ENCODE measurements at places on chromosomes 5 and 9.

GRCh38 chr5:170748951-170749471 lies 34.5 kb upstream of the GABRP start:
- DNase-seq = no peak

DNA sequence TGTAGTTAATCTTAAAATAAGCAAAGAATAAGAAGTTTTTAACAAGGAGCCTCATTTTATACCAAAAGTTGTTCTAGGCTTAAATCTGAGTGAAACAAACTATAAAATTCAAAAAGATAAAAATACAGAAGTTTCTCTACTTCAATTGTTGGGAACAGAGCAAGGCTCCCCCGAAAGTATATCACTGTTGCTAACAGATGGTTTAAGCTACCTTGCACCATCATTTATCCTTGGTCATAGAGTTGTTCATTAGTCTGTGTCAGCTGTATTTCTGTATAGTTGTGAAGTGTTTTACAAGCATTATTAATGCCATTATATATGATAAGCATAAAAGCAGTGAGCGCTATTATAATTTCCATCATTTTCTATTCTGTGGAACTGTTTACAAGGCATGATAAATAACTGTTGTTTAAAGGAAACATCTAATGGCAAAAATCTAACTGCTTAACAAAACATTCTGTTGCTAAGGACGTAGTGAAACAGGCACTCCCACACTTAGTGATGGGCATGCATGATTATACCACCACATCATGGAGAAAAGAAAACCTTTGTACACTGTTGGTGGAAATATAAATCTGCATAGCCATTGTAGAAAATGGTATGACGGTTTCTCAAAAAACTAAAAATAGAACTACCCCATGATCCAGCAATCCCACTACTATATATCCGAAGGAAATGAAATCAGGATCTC lies 23.3 kb upstream of the ACO1 start:
- DNase-seq = no peak

DNA sequence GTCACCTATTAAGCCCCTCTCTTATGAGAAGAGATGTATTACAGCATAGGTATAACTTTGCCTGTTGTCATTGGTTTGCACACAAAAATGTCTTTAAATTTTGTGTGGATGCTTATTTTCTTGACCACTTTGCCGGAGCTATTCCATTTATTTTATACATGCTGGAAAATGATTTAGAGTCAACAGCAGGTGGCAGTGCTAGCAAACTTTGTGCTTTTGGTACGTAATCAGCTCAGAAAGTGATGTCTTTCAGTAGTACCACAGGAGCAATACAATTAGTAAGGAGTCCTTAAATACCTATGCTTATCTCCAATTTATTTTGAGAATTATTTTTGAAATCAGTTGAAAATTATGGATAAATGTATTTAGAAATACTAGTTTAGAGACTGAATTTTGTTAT lies 19.8 kb upstream of the NUDT12 start:
- peak; percentile 46 for DNase-seq

- no peak for DNase-seq
These were observed 147.5 kb upstream of the ALDH1B1 start for GRCh38 chr9:38244971-38245370.

DNA sequence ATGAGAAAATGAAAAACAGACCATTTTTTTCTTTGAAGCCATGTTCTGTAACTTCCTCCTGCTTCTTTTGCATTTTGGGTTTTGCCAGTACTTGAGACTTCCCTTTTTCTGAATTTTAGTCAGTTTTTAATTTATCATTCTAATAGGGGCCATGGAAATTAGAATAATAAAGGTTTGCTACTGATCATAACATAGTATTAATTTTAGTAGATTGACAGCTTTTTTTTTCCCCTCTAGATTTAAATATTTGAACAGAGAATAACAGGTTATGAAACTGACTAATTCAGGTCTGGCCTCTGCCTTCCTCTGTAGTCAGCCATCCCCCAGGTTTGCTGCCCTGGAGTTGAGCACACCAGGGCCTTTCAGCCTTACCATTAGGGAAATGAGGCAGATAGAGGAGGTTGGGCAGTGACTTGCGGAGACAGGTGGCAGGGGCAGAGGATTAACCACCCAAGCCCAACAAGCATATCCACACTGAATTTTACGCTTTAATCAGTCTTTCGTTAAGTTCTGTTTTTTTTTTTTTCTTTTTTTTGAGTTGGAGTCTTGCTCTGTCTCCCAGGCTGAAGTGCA lies 80.1 kb upstream of the TNFAIP8 start:
- DNase-seq = peak; percentile 73

DNA sequence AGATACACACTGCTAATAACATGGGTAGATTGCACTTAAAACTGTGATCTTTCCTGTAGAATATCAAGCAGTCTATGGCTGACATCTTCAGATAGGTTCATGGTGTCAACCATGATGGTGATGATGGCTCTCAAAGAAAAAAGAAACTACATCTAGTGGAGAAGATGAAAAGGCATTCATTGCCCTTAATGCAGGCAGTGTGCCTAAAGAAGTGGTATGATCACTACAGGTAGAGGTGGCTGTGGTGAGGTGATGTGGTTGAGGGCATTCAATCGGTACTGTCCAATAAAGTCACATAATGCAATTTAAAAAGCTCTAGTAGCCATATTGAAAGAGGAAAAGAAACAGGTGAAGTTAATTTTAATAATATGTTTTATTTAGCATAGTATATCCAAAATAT lies 3.1 kb upstream of the IFNB1 start:
- DNase-seq = no peak

GRCh38 chr9:28841775-28842174 lies 1268.5 kb upstream of the C9orf72 start:
- no peak for DNase-seq

DNA sequence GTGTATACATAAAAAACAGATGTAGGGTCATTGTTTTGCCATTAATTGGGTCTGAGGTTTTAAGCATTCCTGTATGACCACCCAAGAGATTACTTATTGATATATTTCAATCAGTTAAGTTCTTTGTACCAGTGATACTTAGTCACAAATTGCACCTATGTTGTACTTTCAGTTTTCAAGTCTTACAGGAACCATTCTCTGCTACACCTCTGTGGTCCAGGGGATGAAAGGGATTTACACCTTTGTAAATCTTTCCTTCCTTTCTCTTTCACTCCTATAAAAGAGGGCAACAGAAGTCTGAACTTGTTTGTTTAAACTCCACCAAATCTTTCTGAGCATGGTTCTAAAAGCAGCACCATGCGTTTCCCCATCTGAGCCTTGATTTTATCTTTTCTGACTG lies 86.1 kb downstream of the DEPDC1B start:
- no peak for DNase-seq

GRCh38 chr5:96648593-96648992 lies 13.6 kb upstream of the CAST start:
- DNase-seq = no peak

- no peak for DNase-seq
These were observed 160.8 kb downstream of the TSSK1B start for GRCh38 chr5:113273948-113274347.

GRCh38 chr5:98130261-98131035 lies 643.0 kb upstream of the RGMB start:
- DNase-seq = no peak

DNA sequence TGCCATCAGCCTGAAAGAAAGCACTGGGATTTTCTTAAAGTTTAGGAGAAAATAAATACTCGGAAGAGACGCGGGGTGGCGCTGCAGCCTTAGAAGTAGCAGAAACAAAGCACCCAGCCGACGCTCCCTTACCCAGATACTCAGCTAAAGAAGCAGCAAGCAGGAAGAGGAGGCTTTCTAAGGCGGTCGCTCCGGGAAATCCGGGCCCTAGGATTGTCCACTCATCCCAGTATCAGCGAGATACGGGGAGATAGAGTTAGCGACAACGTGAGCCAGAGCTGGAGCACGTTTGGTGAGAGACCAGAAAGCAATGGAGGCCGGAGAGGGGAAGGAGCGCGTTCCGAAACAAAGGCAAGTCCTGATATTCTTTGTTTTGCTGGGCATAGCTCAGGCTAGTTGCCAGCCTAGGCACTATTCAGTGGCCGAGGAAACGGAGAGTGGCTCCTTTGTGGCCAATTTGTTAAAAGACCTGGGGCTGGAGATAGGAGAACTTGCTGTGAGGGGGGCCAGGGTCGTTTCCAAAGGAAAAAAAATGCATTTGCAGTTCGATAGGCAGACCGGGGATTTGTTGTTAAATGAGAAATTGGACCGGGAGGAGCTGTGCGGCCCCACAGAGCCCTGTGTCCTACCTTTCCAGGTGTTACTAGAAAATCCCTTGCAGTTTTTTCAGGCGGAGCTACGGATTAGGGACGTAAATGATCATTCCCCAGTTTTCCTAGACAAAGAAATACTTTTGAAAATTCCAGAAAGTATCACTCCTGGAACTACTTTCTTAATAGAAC lies at the start of gene PCDHB2:
Gene PCDHB2 (plus strand): TSS at position 135 of the 782 bp plus-strand sequence. CDS start 176 bp downstream, at position 311.
- peak; percentile 32 for DNase-seq

DNA sequence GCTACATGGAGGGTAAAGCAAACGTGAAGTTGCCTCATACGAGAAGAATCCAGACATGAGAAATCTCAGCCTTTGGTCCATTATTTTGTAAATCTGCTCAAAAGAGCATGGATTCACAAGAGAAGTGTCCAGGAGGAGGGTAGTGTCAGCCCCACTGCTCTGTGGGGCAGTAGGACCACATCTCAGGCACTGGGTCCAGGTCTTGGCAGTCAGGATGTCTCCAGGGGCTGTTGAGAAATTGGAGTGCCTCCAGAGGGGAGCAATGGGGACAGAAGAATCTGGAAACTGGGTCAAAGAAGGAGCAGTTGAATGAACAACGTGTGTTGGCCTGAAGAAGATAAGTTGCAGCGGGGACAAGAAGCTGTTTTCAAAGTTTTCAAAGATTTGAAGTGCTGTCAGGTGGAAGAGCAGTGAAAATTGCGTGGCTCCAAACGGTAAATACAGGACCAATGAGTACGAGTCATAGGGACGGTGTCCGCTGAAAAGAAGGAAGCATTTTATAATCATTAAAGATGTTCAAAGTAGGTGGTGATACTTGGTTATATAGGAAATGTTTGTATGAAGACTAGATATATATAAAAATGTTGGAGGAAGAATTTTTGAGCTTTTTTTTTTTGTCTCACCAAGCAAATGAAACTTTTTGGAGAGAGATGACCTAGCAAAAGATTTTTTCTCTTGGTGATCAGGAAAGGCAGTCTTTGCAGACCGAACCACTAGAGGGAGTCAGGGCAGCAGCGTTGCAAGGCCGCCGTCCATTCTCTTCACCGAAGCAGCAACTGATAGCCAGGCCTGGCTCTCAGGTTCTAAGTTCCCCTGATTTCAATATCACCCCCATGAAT lies 57.1 kb upstream of the ZBED3 start:
- DNase-seq = peak; percentile 75

DNA sequence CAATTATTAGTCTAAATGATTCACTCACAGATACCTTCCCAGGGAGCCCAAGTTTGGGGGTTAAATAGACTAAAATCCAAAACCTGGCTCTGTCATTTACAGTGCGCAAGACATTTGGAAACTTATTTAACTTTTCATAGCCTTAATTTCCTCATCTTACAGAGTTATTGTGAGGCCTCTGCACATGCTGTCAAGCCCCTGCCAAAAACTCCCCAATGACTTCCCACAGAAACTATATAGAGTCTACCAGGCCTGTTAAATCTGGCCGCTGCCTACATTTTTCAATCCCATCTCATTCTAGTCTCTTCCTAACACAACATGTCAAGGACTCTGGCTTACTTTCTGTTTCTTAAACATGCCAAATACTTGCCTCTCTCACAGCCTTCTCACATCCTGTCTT lies 412.5 kb downstream of the ELAVL2 start:
- no peak for DNase-seq

- DNase-seq = no peak
These were observed 62.5 kb upstream of the PTPN3 start for GRCh38 chr9:109560470-109561132.

GRCh38 chr9:132184124-132184523 lies 22.3 kb downstream of the NTNG2 start:
- DNase-seq = no peak

GRCh38 chr5:34706084-34706483 lies 50.0 kb downstream of the RAI14 start:
- no peak for DNase-seq

- DNase-seq = no peak
These were observed 503.6 kb downstream of the SEMA5A start for GRCh38 chr5:9042241-9042640.

DNA sequence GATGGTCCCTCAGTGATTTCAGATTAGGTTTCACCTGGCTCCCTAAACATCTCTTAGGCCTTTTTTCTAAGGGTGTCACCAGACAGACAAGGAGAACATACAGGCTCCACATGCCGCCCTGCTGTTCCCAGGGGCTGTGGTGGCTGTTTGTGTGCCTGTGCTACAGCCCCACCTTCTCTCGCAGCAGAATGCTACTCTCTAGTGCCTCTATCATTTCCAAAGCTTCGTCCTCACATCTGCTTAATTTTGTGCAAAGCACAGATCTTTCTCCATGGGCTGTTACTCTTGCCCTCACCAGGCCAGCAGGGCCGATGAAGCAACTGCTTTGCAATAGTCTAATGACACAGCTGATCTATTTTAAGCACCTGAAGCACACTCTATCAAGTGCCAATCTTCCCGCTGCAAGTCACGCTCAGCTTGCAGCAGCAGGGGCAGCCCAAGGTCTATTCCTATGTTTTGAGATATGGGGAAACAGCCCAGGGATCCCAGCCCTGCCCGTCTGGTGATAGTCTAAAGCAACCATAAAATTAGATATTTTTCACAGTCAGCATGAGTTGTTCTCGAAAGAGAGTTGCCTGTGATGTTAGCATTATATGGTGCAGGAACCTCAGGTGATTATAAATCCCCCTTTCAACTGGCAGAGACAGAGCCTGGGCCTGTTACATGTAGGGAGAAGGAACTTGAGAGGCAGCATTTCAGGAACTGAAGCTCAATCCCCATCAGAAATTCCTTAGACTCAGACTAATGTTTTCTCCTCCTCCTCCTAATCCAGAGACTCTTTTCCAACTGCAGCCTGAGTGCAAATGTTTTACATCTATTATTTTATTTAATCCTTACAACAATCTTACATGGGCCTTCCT lies 12.7 kb downstream of the ABLIM3 start:
- DNase-seq = no peak

DNA sequence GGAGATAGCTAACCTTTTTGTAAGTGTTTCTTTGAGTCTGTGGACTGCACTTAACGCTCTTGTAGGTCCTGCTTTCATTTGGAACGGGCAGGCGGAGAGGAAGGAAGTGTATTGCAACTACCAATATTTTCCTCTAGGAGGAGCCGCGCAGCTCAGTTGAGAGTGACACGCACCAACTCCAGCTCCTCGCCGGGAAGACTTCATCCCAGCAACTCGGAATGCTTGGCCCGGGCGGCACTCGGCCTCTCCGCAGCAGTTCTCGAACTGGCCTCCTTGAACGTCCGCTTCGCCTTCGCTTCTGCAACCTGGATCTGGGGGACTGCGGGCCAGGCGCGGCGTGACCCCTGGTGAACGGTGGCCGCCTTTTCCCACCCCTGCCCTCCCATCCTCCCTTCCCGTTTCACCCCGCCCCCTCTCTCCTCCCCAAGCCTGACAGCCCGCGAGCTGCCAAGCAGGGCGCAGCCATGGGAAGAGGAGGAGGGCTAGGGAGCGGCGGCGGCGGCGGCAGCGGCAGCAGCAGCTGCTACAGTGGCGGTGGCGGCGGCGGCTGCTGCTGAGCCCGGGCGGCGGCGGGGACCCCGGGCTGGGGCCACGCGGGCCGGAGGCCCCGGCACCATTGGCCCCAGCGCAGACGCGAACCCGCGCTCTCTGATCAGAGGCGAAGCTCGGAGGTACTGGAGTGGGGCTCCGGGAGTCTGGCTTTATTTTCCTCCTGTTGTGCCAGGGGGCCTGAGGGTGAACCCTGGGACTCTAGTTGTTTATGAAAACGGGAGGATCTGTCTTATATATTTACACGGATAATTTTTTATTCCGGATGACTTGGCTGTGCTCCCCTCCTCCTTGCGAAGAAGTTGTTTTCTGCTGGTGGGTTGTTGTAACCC lies at the start of gene GHR:
Gene GHR (plus strand): TSS at position 155 of the 881 bp plus-strand sequence. CDS start 142,436 bp downstream, outside the sequence.
- DNase-seq = peak; percentile 58

All from RPMI8226 (cell line).